ENCODE measurements at places on chromosomes 5 and 9.

- DNase-seq: no peak
These were observed 107.2 kb downstream of the PDE4D start for GRCh38 chr5:59786334-59786805.

- no peak for DNase-seq
These were observed 21.7 kb upstream of the HOMER1 start for GRCh38 chr5:79535477-79536192.

GRCh38 chr9:89542401-89543021, 44.6 kb upstream of the SEMA4D start:
- DNase-seq: no peak

GRCh38 chr5:31614151-31615020, 24.5 kb upstream of the PDZD2 start:
- no peak for DNase-seq

GRCh38 chr5:87300744-87301143, 33.1 kb downstream of the RASA1 start:
- DNase-seq: no peak

DNA sequence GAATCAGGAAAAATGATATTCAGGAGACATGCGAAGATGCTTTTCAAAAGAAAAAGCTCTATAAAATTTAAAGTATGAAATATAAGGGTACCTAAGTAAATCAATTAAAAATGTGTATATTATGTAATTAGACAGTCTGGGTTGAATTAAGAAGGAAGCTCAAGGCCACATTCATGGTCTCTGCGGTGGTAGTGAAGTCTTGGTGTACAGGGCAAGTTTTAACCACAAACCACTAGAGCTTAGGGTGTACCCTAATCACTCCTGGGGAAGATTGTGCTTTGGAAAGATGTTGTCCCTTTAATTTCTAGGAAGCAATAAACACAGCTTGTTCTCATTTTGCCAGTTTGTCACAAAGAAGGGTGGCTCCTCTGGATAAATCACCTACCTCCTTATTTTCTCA, 287.2 kb upstream of the ZNF608 start:
- no peak for DNase-seq

GRCh38 chr5:71771191-71771590, 52.1 kb downstream of the CARTPT start:
- no peak for DNase-seq

DNA sequence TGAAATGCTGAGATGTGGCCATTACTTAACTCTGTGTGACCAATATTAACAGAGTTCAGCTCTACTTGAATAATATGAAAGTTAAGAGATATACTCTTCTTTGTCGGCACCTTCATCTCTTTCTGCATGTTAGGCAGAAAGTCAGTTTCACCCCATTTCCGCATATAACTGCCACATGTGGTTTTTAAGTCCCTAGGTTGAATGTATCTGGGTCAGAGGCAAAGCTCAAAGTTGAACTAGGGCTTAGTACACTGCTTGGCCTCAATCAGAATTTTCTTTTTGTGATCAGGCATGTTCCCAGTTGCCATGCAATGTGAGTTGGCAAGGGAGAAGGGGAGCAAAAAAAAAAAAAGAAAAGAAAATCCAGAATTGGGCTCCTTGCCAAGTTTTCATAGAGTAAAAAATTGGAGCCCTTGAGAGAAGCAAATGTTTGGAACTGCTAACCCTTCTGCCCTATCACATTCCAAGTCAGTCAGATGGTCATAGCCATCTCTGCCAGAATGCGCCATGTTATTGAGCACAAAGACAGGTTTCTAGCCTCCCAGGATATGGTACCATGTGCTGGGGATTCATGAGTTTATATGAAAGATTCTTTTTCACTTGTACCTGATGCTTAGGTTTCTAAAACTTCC, 251.2 kb upstream of the RORB start:
- DNase-seq: no peak

DNA sequence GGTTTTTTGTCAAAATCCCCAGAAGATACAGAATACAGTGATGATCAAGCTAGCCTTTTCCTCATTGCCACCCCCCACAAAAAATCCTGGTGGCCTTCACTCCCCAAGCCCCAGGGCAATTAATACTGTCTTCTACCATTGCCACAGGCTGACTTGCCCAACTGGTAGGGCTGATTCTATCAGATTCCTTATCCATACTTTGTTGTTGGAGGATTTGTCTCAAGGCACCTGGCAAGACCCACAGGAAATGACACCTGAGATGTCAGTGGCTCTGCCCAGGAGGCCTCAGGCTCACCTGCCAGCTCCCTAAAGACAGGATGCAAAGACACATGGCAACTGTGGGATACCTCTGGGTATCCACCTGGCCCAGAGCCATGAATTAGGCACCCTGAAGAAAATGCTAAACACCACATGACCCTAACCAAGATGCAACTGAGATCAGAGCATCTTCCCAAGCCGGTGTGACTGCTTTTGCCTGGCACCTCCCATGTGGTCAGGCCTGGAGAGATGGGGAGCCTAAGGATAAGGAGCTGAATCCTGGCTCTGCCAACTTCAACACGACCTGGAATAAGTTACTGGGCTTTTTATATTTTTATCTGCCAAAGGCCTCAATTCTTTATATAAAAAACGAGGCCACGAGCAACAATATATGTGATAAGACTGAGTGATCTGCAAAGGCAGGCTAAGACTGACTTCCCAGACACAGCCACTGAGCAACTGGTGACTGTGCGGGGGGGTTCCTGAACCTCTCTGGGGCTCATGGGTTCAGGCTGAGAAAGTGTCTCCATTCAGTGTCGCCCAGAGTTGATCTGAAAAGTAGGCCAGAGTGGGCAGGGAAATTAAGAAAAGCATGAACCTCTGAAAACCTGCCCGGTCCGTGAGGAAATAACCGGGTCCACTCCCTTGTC, 944 bp downstream of the ATOX1 start:
- no peak for DNase-seq

DNA sequence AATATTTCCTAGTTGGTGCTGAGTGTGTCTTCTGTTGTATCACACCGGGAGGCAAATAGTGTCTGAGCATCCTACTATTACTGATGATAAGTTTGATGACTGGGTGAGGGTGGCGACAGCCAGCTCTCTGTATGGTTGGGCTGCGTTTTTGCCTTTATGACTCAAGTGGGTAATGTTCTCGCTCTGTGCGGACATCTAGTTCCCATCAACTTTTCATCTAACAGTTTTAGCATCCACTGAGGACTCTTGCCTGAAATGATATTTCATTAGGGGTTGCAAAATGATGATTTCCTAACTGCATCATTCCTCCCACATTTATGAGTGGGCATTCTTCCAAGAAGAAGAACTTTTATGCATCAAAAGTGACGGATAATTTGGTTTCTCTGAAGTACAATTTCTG, 26.5 kb downstream of the HMCN2 start:
- DNase-seq: no peak

- DNase-seq: no peak
These were observed 4.1 kb upstream of the C5orf63 start for GRCh38 chr5:127077366-127077765.

DNA sequence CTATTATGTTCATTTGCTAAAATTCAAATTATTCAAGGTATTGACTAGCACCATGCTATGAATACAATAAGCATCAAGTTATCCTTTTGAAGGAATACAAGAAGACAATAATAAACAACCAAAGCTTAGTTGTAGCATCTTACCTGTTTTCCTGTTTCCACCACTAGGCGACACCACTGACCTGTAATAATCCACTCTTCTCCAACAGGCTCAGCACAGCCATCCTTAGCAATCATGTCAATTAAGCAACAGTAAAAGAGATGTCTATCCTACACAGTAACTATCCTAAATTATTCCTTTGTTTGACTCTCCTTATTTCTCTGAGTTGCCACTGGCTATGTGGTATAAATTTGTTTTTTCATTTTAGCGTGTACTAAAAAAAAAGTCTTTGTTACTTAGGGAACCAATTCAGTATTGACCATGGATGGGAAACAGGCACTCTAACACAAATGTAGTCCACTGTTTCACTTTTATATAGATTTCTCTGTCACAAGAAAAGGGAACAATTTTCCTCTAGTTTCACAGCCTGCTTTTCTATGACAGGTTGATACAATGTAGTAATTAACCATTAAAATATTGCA, 46.2 kb downstream of the PCA3 start:
- no peak for DNase-seq

- DNase-seq: no peak
These were observed 1.7 kb downstream of the MBLAC2 start for GRCh38 chr5:90472783-90473395.

DNA sequence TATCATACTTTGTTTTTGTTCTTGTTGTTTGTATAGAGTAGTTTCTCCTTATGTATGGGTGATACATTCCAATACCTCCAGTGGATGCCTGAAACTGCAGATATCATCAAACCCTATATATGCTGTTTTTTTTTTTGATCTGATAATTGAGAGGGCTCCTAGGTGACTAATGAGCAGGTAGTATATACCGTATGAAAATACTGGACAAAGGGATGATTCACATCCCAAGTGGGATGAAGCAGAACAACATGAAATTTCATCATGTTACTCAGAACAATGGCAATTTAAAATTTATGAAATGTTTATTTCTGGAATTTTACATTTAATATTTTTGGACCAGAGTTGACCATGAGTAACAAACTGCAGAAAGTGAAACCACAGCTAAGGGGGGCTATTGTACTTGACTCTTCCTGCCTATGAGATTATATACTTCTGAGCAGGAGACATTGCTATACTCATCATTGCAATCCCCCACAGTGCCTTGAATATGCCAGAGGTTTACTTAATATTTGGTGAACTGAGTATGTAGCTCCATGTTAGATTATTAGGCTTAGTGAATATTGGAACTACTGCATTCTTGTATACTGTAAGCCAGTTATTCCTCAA, 258.7 kb upstream of the FBXL7 start:
- DNase-seq: no peak
